AG09319 (cell line): ENCODE measurements at places on chromosomes 6 and 20.

- DNase-seq, result no peak
These were observed 9.0 kb downstream of the CNR1 start for GRCh38 chr6:88157106-88157505.

GRCh38 chr20:54622333-54623295, 147.2 kb downstream of the DOK5 start:
- DNase-seq, result no peak

GRCh38 chr6:50922579-50923525, 104.2 kb downstream of the TFAP2B start:
- no peak for DNase-seq

GRCh38 chr20:57089699-57090144, 176.7 kb downstream of the BMP7 start:
- no peak for DNase-seq

- no peak for DNase-seq
These were observed 126.1 kb downstream of the TFAP2C start for GRCh38 chr20:56755201-56755600.

GRCh38 chr6:158321960-158322359, 9.7 kb downstream of the TULP4 start:
- no peak for DNase-seq

DNA sequence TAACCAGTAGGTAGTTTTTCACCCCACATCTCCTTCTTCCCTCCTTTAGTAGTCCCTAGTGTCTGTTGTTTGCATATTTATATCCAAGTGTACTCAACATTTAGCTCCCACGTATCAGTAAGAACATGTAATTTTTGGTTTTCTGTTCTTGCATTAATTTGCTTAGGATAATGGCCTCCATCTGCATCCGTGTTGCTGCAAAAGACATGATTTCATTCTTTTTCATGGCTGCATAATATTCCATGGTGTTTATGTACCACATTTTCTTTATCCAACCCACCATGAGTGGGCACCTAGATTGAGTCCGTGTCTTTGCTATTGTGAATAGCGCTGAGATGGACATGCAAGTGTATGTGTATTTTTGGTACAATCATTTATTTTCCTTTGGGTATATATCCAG, 306.8 kb downstream of the NKAIN2 start:
- no peak for DNase-seq

GRCh38 chr6:126812010-126812409, 306.5 kb upstream of the RSPO3 start:
- DNase-seq, result no peak

DNA sequence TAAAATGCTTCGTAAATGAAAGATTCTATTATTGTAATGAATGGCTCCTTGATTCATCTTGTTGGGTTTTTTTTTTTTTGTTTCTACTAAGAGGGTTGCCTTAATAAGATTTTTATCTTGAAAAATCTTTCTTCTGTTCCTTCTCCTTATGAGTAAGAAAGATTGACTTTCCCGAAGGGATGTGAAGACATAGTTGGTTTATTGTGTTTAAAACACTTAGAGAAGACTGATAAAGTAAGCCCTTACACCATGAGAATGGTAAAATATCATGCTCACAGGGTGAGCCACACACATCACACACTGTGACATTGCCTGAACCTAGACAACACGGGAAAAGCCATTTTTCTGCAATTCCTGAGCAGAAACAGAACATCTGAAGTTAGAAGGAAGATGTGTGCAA, 317.2 kb upstream of the TCF21 start:
- no peak for DNase-seq

DNA sequence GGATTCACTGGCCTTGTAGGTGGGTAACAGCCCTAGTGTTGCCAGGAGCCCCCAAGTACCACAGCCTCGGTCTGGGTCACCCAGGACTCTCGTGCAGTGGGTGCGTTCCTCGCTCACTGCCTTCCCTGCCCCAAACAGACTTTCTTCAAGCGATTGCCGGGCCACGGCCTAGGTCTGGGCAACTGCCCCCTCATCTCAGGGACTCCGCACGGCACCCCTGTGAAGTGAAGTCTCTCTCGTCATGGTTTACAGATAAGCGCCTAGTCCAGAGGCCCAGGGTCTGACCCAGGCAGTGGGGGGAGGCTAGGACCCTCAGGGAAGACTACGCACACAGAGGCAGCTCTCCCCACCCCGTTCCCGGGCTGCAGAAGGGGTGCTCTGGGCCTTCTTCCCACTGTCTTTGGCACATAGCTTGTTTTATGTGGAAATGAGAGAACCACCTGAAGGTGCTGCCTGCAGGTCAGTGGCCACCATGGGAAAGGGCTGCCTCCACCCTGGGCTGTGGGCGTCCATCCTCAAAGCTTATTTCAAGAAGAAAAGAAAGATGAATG, 220.8 kb downstream of the ERMARD start:
- DNase-seq, result no peak

DNA sequence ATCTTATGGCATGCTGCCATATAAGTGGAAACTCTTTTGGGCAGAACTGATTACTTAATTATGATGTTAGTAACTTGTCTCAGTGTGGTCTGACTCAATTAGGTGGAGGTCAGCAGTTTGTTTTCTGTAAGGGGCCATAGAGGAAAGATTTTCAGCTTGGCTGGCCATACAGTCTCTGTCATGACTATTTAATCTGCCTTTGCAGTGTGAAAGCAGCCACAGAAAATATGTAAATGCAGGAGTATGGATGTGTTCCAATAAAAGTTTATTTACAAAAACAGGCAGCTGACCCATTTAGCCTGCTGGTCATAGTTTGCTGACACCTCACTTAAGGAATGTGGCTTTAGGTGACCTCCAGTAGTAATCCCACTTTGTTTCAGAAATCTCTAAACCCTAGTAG, 700.7 kb downstream of the EPM2A start:
- DNase-seq, result no peak

DNA sequence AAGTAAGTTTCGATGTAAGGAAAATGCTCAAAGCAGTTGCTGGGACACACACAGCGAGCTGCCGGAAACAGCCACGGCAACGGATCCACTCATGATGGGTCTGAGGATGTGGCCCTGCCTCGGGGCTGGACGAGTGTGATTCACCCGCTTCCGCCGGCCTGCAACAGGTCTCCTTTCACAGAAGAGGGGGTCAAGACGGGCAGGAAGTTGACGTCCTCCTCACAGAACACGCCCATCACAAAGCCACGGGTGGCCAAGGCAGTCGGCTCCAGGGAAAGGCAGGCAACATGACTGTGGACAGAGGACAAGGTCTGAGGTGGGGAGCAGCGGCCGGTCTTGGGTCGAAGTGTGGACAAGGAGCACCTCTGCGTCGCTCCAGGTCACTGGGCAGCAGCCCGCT, 29.9 kb upstream of the SMOC2 start:
- DNase-seq, result no peak

- DNase-seq, result no peak
These were observed 74.1 kb upstream of the INSM1 start for GRCh38 chr20:20293691-20294385.

- no peak for DNase-seq
These were observed 7.7 kb downstream of the LSM14B start for GRCh38 chr20:62129731-62130531.

GRCh38 chr6:122969999-122970533, 26.0 kb upstream of the CLVS2 start:
- no peak for DNase-seq

DNA sequence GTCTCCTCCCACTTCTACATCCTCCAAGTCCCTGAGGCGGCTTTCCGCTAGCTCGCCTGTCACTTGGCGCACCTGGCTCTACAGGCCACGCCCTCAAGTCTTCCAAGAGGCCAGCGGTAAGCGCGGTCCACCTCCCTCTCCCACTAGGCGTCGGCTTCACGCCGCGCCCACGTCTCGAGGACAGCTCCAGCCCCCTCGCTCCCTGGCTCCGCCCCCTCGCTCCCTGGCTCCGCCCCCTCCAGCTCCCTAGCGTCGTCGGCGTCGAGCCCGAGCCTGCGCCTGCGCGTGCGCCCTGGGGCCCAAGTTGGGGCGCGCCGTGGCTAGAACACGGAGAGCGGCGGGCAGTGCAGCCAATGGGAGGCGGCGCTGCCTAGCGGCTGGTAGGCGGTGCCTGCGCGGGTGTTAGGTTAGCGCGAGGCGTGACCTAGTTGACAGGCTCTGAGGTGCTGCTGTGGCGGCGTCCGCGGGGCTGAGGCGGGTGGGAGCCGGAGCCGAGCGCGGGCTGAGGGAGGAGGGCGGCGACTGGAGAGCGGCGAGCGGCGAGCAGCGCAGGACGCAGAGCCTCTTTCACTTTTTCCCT, at the start of gene MACROD2:
Gene MACROD2, plus strand, starts transcription at position 431 of the 580 bp plus-strand sequence.
- DNase-seq, result peak; percentile 60

DNA sequence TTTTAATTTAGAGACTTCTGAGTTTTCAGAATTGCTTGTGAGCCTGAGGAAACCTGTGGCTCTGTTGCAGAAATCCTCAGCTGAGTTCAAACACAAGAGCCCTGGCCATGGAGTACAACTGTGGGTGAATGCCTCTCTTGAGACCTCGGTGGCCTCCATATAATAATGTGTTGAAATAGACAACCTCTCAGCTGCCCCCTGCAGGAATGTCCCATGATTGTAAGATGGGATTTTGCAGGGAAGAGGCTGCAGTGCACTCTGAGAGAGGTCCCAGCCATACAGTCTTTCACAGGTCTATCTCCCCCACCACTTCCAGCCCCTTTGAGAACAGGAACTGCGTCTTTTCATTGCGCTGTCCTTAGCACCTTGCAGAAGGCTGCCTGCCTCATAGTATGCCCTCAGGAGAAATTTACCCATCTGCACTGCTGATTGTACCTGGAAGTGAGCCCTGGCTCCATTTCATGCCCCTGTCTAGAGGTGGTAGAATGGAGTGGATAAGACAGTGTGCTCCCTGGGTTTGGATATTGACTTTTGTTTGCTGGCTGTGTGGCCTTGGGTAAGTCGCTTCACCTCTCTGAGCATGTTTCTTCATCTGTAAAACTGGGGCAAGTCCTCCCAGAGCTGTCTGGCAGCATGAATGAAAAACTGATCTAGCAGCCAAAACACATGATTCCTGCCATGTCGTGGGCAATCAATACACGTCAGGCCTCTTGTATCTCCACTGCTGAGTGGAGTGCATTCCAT, 16.8 kb upstream of the CDH22 start:
- no peak for DNase-seq

GRCh38 chr20:37984018-37984785, 49.1 kb downstream of the TTI1 start:
- DNase-seq, result no peak
